ENCODE measurements at places on chromosomes 3 and 15. TPM values are rescaled to one million over a fixed set of nuclear protein-coding genes. Genes with fewer than 3 reads are reported as not detected.

SMCO1 gene
- total RNA-seq = not detected

EAF1 gene
- 23.6 TPM for total RNA-seq

CACNA2D3 gene
- total RNA-seq = not detected

CEMIP gene
- total RNA-seq = 0.07 TPM

MON1A gene
- 6.3 TPM for total RNA-seq

DNA sequence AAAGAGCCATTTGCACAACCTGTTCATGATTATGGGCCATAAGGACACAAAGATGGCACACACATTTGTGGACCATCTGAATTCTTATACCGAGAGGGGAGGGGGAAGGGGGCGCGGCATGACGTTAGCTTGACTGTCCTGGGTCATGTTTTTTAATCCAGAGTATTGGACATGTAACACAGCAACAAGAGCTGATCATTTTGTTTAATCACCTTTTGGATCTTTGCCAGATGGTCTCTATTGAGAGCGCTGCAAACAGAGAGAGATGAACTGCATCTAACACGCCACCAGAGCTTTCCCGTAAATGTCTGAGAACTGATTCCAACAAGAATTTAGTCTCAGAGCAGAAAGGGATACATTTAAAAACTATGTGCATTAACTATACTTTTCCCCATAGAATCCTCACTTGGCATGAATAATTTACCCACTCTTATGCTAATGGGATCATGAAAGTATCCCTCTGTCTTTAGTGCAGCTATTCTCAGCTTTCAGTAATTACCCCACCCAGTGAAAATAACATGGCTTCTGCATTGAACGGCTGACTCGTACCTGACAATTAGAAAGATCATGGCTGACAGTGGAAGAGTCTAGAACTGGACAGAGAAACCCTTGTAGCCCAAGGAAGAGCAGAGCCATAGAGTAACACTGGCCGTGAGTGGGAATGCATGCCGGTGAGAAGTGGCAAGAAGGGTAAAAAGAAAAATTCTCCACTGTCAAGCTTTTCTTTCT is 22.6 kb downstream of the MEIS2 start:
- DNase-seq = no peak

GRCh38 chr3:152589644-152590043 is 245.3 kb upstream of the P2RY1 start:
- no peak for DNase-seq

- DNase-seq = peak; percentile 18
These were observed 55.7 kb upstream of the LMOD3 start for GRCh38 chr3:69178082-69178481.

- no peak for DNase-seq
These were observed 32.0 kb downstream of the MUC20 start for GRCh38 chr3:195752546-195753331.

DNA sequence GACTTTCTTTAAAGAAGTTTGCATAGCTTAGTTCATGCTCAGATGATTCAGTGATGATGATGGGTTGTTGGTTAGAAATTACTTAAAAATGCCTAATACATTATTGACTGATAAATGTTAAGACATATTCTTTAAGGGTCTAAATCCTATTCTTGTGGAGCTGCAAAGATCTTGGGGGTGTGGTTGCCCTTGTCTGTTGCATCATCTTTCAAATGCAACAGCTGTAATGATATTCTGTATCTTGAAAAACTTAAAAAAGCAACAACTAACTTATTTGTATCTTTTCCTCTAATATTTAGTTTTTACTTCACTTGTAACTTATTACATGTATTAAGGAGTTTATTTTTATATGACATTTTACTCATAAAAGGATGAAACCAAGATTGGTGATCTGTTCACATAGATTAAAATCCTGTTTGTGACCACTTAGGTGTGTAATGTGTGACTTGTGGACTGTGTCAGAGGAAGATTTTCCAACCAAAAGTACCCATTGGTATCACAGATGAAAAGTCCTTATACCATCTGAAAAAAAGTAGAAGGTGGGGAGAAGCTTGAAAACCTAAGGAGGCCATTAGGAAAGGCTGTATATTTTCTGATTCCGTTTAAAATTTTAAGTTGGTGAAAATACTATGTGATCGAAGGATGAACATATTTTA is 142.8 kb downstream of the IGF1R start:
- no peak for DNase-seq

DNA sequence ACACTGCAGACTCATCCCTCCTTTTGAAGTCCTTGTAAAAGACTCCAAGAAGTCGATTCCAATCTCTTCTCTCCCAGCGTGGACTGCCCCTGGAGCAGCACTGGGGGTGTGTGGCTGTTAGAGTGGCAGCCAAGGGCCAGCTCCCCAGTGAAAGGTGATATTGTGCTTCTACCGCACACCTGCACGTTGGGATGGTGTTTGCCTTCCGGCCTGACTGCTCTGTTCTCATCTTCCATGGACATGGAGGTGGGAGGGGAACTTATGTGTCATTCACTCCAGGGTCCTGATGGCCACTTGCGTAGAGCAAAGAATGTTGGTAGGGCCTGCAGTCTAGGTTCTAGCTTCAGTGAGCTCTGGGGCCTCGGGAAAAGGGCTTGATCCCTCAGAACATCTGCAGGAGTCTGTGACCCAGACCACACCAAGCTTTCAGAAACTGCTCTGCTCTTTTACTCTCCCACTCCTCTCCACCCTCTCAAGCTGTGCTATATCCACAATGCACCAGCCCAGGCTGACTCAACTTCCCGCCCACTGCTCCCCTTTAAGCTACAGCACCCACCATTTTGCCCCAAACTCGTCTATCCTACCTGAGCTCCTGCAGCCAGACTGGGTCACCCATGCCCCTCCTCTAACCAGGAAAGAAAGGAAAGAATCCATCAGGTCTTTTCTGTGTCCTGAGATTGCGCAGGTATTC is 31.3 kb downstream of the LIPC start:
- DNase-seq = no peak

GRCh38 chr3:147538034-147538433 is 128.9 kb downstream of the ZIC1 start:
- no peak for DNase-seq

DNA sequence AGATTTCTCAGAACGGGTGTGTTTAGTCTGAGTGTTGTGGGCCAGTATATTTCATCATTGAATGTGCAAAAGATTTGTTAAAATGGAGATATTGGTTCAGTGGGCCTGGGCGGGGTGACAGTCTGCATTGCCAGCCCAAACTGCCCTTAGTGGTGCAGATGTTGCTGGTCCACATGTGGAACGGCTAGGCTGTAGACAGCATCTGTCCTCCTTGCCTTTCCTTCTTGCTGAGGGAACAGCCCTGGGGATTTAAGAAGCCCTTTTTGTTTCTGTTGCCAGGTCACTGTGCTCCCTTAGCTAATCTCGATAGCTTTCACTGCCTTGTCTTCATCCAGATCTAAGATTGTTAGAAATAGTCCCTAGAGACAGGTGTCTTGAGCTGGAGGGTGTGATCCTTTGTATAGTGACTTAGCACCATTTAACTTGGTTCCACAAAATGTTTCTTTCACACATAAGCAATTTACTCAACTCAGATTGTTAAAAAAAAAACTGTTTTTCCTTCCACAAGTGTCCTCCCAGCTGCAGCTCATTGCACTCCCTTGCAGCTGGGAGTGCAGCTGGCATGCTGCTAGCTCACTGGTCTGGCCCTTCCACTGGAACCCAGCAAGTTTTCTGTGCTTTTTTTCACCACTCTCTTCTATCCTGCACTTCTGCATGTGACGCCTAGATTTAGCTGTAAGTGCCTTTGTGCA is 37.5 kb downstream of the GAP43 start:
- DNase-seq = no peak

GRCh38 chr15:91572110-91572509 is 281.4 kb upstream of the SLCO3A1 start:
- no peak for DNase-seq

- DNase-seq = no peak
These were observed 94.0 kb downstream of the ETFA start for GRCh38 chr15:76217029-76217881.

GRCh38 chr15:33844186-33844585 is 124.1 kb upstream of the CHRM5 start:
- DNase-seq = no peak

- peak; percentile 23 for DNase-seq
These were observed 994 bp downstream of the MESP1 start for GRCh38 chr15:89749951-89750559.

DNA sequence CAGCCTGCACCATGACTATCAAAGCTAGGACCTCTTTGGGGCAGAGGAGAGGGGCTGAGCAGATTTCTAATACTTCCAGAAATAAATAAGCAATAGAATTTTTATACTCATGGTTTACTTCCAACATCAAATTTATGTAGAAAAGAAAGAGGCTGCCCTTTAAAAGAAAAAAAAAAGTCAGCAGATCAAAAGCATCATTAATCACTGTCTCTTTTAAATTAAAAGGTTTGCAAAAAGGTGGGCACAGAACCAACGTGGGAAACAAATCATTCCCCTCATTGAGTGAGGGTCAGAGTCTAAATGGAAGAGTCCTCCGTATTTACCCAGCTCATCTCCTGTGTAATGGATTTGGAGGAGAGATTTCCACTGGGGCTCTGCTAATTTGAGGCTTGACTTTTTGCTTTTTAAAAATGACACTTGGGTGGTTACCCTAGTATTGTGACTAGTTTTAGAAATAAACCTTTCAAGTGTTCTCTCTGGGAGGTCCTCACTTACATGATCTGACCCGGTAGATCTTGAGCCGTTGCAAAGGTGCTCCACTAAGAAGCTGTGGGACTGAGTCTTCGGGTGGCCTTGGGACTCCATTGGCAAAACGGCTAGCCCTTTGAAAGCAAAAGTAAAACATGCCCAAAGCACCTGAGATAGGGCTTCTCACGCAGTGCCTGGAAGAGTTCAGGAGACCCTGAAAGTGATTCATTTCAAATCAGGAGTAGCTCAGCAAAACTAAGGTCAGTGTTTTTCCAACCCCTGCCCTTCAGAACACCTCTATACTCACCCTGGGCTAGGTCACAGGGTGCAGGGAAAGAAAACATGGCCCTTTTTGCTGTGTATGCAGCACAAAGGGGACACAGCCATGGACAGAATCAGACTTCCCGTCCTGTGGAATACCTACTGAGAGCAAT is 320.9 kb downstream of the FOXP1 start:
- DNase-seq = no peak

DNA sequence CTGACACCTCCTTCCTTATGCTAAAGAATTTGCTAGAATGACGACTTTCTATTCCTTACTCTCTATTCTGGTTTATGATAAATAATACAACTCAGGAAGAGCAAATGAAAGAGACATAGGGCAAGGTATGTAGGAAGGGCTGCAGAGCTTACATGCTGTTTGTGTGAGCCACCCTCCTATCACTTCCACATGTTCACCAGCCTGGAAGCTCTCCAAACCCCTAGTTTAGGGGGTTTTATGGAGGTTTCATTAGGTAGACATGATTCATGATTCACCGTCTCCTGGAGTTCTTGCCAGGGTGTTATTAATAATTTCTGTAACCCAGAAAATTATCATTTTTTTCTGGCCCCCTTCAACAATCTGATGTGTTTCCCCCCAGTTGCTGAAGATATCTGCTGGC is 172.1 kb upstream of the COL8A1 start:
- no peak for DNase-seq

DNA sequence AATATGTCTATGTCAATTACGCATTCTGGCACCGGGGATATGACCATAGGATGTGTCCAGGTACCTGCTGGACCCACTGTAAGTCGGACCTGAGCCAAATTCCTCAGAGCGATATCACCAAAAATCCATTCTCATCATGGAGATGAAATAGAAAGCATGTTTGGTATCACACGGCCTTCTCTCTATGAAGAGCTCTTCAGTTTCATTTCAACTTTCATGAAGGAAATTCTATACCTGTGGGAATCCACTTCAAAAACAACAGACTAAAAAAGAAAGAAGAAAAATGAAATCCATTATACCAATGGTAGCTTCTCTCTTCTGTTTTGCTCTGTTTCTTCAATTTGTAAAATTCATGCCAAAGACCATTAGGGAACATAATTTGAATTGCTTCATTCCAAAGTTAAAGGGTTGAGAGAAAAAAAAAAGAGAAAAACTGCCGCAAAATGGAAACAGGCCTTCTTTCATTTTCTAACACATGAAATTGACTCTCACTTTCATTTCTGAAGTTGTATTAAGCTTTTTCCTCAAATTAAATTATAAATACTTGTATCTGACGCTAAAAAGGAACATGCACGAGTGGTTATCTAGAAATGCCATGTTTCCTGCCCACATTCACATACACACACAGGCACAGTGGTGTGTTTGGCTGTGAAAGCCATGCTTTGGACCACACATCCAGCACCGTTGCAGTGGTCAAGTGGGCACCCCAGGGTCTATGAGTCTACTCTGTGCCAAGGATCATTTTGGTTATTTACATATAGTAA is 46.9 kb upstream of the DIPK2A start:
- no peak for DNase-seq

- no peak for DNase-seq
These were observed 80.9 kb downstream of the DGKG start for GRCh38 chr3:186281176-186281575.

DNA sequence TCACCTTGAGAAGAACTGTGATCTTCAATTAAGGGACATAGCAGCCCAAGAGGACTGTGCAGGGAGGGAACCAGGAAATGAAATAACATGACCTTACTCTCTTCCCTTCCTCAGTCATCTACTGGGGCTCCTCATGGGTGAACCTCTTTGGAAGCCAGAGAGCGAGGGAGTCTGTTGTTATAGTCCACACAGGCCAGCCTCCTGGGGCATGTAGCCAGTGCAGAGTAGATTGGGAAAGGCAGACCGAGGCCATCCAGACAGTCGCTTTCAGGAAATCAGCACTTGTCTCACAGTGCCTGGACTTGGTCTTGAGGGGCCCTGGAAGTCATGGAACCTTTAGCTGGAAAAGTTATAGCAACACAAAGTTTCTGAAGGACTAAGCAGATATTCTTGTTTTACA is 6.1 kb downstream of the CRTAP start:
- DNase-seq = no peak

DNA sequence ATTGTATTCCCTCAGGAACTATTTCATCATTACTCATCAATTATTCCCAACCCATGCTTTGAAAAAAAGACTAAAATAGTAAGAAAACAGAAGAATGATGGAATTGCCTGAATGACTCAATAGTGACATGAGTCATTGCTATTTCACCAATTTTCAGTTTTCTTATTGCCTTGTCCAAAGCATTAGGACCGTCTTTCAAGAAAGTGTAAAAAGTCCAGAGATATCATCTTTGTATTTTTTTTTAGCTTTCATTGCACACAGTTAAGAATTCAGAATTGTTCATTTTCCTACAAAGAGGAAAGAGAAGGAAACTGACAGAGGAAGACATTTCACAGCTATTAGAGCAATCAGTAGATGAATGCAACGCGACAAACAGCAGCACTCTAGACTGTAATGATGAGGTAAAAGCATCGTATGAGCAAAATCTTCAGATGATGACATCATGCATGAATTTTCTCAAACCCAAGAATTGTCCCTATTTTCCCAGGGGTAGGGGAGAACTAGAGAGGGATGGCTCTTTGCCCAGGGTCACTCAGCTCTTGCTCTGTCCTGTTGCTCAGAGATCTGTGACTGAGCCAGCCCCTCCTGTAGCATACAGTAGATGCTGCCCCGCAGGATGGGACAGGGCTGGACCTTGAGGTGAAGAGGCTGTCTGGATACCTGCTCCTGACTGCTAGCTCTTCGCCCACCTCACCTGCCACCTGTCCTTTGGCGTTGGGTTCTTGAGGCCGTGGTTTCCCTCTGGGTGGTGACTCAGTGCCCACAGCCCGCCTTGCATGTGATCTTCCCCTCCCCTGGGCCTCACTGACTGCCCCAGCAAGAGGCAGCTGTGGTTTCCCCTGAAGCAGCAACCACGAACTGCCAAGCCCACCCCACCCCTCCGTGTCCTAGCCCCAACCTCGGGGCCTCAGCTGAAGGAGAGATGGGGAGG is 84.8 kb downstream of the PPCDC start:
- DNase-seq = peak; percentile 84

Measured in activated CD4-positive, alpha-beta memory T cell treated with anti-CD3 and anti-CD28 coated beads for 36 hours (primary cell).